BJ (cell line): ENCODE measurements at places on chromosomes 1 and 21. TPM values are rescaled to one million over a fixed set of nuclear protein-coding genes. Genes with fewer than 3 reads are reported as not detected.

Gene RNF186
- polyA plus RNA-seq, result not detected in 2 replicates

Gene MYCL
- polyA plus RNA-seq, result 0.22 TPM in 2 replicates

Gene EXTL1
- 3.6 and 5.0 TPM in 2 replicates for polyA plus RNA-seq

Gene KRTAP10-11
- not detected in 2 replicates for polyA plus RNA-seq

Gene FCRLA
- polyA plus RNA-seq, result 0.97 and 2.0 TPM in 2 replicates

Gene RPL22
- polyA plus RNA-seq, result 76.9 and 216 TPM in 2 replicates

Gene ST6GALNAC5
- 0.80 and 3.0 TPM in 2 replicates for polyA plus RNA-seq

Gene FOXD3
- polyA plus RNA-seq, result not detected in 2 replicates

Gene RBM11
- 0.26 TPM in 1 of 2 replicates, not detected in the other for polyA plus RNA-seq

Gene SEC16B
- polyA plus RNA-seq, result 0.98 and 1.5 TPM in 2 replicates

Gene NGF
- polyA plus RNA-seq, result 42.4 and 49.6 TPM in 2 replicates

Gene SPATA46
- not detected in 2 replicates for polyA plus RNA-seq

Gene SLC25A34
- polyA plus RNA-seq, result 0.54 and 0.70 TPM in 2 replicates

Gene ANKRD35
- 1.4 and 1.5 TPM in 2 replicates for polyA plus RNA-seq

Gene RYR2
- polyA plus RNA-seq, result not detected in 2 replicates

Gene DUSP10
- 13.3 and 16.1 TPM in 2 replicates for polyA plus RNA-seq

Gene FCRL1
- not detected in 2 replicates for polyA plus RNA-seq

Gene XCL2
- not detected in 2 replicates for polyA plus RNA-seq

Gene TMPRSS15
- not detected in 2 replicates for polyA plus RNA-seq

Gene RGS8
- not detected in 2 replicates for polyA plus RNA-seq

Gene OR2T35
- polyA plus RNA-seq, result not detected in 2 replicates

Gene PYHIN1
- not detected in 2 replicates for polyA plus RNA-seq

Gene PRDX6
- 885 and 1,282 TPM in 2 replicates for polyA plus RNA-seq

Gene LORICRIN
- polyA plus RNA-seq, result not detected in 2 replicates

Gene FAM229A
- polyA plus RNA-seq, result 1.3 and 2.4 TPM in 2 replicates

Gene FMO2
- polyA plus RNA-seq, result 0.07 and 0.17 TPM in 2 replicates

Gene CLCA1
- polyA plus RNA-seq, result not detected in 2 replicates

Gene PPP2R5A
- polyA plus RNA-seq, result 10.2 and 18.3 TPM in 2 replicates

Gene SMPDL3B
- polyA plus RNA-seq, result 0.21 and 0.34 TPM in 2 replicates

Gene KIF1B
- polyA plus RNA-seq, result 11.8 and 15.7 TPM in 2 replicates

Gene CRP
- not detected in 2 replicates for polyA plus RNA-seq

Gene LCE3D
- polyA plus RNA-seq, result not detected in 2 replicates

Gene AADACL3
- polyA plus RNA-seq, result not detected in 2 replicates

Gene SNX7
- polyA plus RNA-seq, result 13.4 and 36.4 TPM in 2 replicates

Gene SPRR5
- polyA plus RNA-seq, result not detected in 2 replicates

Gene LCE5A
- not detected in 2 replicates for polyA plus RNA-seq

Gene KCNA2
- polyA plus RNA-seq, result not detected in 2 replicates

Gene SEMA4A
- polyA plus RNA-seq, result 0.49 and 0.77 TPM in 2 replicates

Gene SPRR3
- polyA plus RNA-seq, result not detected in 2 replicates

Gene KLHDC8A
- not detected in 2 replicates for polyA plus RNA-seq
